ENCODE measurements at places on chromosomes 5 and 9.
A peak's percentile ranks its signal among the peaks of the same experiment; 100 is the strongest.

DNA sequence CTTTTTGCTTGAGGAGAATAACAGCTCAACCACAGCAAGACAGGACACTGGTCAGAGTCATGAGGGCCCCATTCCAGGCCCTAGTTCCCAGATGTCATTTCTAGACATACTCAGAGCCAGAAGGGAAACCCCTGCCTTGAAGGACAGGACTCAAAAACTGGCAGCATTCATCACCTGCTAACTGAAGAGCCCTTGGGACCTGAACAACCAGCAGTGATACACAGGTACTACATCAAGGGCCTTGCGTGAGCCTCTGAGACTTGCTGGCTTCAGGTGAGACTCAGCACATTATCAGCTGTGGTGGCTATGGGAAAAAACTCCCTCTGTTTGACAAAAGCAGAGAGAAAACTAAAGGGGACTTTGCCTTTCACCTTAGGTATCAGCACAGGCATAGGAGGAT lies 22.6 kb downstream of the TMEM267 start:
- no peak for DNase-seq

GRCh38 chr9:104961238-104961637 lies 33.3 kb upstream of the ABCA1 start:
- DNase-seq: no peak

DNA sequence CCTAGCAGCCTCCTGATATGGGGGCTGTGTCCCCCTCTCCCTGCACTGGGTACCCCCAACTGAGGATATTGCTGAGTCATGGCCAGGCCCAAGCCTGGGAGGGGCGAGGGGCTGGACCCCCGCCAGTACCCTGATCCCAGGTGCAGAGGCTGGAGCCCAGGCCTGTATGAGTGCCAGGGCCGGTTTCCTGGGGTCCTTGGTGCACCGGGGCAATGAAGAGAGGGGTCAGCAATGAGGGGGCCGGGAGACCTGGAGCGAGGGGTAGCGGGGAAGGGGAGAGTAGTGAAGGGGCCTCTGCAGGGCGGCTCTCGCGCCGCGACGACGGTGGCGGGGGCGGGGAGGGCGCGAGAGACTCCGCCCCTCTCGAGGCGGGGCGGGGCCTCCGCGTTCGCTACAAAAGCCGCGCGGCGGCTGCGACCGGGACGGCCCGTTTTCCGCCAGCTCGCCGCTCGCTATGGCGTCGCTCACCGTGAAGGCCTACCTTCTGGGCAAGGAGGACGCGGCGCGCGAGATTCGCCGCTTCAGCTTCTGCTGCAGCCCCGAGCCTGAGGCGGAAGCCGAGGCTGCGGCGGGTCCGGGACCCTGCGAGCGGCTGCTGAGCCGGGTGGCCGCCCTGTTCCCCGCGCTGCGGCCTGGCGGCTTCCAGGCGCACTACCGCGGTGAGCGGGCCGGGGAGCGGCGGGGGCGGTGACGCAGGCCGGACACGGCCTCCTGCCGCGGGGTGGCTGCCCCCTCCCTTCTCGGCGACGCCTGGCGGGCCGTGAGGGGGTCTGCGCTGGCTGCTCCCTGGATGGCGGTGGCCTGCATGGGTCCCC lies at the start of gene SQSTM1:
SQSTM1 (plus strand) TSS at position 423 of the 815 bp plus-strand sequence; CDS start at position 455, 32 bp downstream.
- no peak for DNase-seq

DNA sequence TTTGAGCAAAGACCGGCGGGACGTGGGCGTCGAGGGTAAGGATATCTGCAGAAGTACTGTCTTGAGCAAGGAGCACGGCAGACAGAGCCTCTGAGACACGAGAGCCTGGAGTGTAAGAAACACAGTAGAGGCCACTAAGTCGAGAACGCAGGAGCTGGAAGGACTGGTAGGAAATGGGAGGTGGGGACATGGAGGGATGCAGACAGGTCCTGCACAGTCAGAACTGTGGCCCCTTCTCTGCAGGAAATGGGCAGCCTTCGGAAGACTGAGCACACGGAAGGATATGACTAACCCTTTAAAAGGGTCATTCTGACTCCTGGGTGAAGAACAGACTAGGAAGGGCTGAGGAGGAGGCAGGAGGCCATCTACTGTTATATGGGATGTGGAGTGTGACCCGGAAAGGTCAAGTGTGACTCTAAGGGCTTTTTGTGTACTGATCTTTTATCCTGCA lies 1.4 kb upstream of the CAMSAP1 start:
- DNase-seq: no peak

GRCh38 chr9:78089111-78089510 lies 57.5 kb upstream of the GNAQ start:
- no peak for DNase-seq

GRCh38 chr5:114467171-114467570 lies 105.3 kb downstream of the KCNN2 start:
- DNase-seq: no peak

- no peak for DNase-seq
Observed at GRCh38 chr9:135308821-135309762, 170.5 kb upstream of the PPP1R26 start.

- no peak for DNase-seq
Observed at GRCh38 chr5:127003798-127004495, 26.4 kb downstream of the MARCHF3 start.

- DNase-seq: peak; percentile 89
Observed at GRCh38 chr5:65394087-65394486, 87.6 kb downstream of the ADAMTS6 start.

- DNase-seq: no peak
Observed at GRCh38 chr5:50766967-50767366, 100.5 kb downstream of the PARP8 start.

GRCh38 chr5:179607160-179607931 lies 16.1 kb downstream of the HNRNPH1 start:
- DNase-seq: no peak

DNA sequence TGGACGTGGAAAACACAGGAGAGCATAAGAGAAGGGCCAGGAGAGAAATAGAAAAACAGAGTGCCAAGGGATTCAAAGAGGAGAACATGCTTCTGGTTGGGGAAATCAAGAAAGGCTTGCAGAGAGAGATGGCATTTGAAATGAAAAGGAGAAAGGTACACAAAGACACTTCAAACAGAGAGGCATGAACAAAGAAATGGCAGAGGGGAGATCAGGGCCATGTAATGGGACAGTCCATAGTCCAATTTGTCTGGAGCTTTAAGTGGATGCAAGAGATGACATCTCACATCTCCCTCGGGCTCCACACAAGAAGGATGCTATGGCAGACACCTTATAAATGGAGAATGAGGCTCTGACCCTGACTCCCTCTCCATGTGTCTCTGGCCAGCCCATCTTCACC lies 331.1 kb downstream of the MLLT3 start:
- DNase-seq: no peak

DNA sequence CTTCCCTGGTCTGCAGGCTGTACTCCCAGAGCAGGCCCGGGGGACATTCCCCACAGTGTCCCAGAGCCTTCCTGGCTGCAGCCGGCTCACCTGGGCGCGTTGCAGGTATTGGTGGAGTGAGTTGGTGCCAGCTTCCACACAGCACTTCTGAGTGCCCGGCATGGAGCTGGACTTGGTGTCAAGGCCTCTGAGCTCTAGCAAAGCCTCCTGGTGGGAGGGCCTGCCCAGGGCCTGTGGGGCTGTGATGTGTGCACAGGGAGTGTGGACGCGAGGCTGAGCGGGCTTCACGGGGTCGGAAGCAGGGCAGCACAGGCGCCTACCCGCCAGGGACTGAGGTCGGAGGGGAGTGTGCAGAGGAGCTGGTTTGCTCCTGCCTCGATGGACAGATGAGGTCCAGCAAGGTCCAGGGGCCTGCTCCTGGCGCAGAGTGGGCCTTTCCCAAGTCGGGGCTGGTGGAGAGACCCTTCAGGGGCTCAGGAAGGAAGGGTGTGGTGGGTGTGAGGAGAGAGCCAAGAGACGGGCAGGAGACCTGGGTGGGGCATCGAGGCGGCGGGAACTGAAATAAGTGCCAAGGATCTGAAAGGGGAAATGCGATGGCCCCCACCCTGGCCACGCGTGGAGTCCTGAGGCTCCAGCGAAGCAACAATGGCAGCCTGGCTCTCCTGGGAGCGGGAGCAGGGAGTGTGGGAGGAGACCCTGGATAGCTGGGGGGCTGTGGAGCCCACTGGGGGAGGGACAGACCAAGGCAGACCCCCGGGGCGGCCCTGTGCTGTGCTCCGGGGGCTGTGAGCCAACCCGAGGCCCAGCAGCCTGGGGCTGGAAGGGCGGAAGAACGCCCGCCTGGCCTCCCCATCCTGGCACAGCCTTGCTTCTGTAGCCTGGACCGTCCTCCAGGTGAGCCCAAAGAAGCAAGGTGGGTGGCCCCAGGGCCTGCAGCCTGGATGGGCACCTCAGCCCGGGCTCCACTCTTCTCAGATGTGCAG lies 78.4 kb downstream of the RXRA start:
- no peak for DNase-seq

DNA sequence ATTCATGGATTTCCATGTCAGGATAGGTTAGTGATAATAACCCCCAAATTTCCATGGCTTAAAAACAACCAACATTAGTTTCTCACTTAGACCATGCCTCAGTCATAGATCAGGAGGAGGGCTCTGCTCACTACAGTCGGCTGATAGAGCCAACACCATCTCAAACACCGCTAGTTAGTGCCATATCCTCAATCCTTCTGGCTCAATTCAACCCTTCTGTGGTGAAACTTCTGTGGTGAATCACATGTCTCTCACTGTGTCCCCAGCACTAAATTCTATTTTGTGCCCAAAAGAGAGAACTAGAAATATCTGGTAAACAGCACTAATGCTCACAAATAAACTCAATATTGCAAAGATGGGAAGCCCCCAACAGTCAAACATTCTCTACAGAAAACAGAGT lies 21.1 kb downstream of the ECPAS start:
- no peak for DNase-seq

DNA sequence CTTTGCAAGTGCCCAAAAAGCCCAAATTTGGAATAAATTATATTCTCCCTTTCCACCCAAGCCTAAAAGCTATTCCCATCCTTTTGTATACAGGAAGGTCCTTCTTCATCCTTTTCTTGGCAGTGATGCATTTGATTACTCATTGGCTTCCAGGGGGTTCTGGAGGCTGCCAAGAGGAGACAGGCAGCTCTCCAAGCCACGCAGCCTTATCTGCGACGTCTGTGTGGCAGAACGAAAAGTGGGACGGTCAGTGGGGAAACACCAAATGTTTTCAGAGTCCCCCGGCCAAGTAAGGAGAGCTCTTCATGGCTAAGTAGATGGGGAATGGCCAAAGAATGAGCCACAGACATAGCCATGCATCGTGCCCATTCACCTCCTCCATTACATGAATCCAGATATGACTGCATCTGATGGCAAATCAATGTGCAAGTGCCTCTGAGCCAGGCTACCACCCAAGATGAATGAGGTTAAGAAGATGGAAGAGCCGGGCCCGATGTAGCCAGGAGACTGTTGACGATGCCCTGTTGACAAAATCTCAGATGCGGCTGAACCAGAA lies 12.1 kb downstream of the ADAM19 start:
- DNase-seq: peak; percentile 83

DNA sequence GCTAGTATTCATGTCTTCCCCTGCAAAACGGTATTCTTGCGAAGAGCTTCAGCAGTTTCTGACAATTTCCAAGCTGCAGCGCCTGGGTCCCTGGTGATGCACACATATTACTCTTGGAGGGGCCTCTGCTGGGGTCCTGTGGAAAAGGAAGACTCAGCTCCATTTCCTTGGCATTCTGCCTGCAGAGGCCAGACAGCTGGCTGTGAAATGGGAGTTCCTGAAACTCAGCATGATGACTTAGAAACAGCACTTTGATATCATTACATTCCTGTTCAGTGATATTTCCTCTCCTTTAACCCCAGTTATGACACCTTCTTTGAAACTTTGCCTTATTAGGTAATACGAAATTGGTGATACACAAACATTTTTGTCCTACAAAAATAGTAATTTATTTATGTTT lies 98.5 kb downstream of the APBA1 start:
- peak; percentile 21 for DNase-seq

GRCh38 chr5:107652408-107652807 lies 18.3 kb downstream of the EFNA5 start:
- no peak for DNase-seq

GRCh38 chr5:131280417-131280816 lies 16.6 kb downstream of the CDC42SE2 start:
- DNase-seq: no peak

DNA sequence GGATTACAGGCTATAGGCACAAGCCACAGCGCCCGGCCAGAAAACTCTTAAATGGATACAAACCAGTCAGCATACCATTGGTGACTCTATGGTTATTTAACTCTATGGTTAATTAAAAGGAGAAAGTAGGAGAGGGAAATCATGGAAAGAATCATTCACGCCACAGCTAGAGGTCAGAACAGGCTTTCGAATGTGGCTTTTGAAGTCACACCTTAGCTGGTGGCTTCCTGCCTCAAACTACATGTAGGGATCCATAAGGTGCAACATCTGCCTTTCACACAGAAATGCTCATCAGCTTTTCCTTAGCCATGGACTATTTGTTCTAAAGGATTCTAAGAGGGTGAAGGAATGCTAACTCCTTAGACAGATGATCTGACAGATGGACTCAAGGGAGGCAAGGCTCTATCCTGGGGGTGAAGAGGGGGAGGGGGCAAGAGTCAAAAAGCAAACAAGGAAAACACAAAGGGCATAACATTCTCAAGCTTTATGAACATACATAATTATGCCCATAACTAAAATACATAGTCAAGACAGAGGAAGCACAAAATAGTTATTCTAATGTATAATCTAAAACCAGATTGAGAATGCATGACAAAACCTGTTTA lies 130.9 kb downstream of the EFNA5 start:
- no peak for DNase-seq

DNA sequence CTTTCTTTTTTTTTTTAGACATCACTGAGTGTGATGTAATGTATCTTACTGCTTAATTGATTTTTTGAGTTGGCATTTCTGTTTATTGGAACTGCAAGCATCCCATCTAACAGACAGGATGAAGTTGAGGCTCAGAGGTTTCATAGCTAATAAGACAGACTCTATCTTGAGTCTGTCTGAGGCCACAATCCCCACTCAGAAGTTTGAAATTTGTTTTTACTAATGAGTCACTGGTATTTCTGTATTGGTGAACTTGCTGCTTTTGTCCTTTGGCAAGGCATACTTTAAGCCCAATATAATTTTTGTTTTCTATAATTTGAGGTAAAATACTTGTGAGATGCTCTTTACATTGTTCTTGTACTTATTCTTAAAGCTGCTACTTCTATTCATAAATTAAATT lies 491.2 kb downstream of the PSAT1 start:
- no peak for DNase-seq

DNA sequence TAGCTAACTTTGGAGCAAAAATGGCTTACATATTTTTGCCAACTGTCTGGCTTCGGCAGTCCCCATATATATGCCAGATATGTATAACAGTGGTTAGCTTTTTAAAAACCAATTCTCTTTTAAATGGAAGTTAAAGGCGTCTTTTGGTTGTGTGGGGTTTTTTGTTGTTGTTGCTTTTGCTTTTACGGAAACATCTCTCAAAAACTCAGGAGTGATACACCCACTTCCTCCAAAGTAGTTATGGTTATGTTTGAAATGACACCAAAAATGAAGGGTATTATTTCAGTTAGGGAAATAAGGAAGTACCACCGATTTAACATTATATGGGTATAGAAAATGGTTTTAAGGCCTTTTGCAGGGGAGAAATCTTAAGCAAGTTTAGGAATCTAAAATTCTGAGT lies 2.3 kb downstream of the CNOT8 start:
- DNase-seq: no peak
